ENCODE measurements at places on chromosomes 6 and 20.

- no peak for DNase-seq
These were observed 146.9 kb downstream of the MACROD2 start for GRCh38 chr20:14142171-14142570.

DNA sequence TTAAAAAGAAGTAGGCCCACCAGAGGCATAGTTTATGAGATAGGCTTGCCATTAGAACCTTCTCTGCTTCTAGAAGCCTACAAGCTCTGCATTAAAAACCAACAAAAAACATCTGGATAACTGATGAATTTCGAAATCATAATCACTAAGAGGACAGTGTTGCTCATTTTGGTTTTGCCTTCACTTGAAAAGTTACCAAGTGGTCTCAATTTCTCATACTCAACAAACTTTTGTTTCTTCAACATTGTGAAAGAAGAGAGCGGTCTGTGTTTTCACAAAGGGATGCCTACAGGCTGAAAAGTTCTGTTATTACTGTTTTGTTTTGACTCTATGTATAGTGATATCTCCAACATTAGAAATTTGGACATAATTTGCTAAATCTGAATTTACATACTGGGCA, 98.9 kb downstream of the PDSS2 start:
- no peak for DNase-seq

- peak; percentile 89 for DNase-seq
These were observed 11.5 kb upstream of the CDKN1A start for GRCh38 chr6:36666826-36667591.

DNA sequence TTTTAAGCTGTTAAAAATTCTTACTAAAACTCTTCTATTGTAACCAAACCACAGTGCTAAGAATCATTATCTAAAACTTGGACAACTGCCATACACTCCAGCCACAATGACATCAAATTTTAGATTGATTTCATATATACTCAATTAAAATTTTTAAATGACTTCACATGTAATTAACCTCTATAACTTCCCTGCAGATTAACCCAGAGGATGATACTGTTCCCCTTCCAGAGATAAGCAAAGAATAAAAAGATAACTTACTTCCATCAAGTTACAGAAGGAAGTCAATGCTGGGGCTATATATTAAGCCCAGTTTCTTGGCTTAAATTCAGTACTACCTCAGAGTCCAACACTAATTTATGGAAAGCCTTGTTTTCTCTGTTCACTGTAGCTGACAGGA, 71.3 kb downstream of the ARHGAP18 start:
- no peak for DNase-seq

DNA sequence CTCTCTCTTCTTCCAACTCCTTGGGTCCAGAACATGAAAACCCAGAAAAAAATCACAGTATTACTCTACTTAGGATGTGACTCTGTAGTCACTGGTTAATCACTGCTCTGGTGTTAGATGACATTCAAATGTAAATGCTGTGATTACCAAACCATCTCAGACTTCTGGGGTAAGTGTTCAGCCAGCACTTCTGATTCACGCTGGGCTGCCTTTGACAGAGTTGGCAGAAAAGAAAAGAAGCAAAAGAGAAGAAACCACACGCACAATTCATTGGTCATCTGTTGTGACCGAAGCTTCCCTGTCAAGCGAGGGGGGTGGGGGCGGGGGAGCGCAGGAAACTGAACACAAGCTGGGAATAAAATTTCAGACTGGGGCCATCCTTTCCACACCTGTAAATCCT, 82.7 kb downstream of the PSMG4 start:
- peak; percentile 86 for DNase-seq

- no peak for DNase-seq
These were observed 102.8 kb upstream of the SGK1 start for GRCh38 chr6:134420614-134421181.

GRCh38 chr6:116111552-116112528, 11.2 kb downstream of the NT5DC1 start:
- DNase-seq = no peak

GRCh38 chr6:17519120-17519519, 81.0 kb upstream of the FAM8A1 start:
- no peak for DNase-seq

DNA sequence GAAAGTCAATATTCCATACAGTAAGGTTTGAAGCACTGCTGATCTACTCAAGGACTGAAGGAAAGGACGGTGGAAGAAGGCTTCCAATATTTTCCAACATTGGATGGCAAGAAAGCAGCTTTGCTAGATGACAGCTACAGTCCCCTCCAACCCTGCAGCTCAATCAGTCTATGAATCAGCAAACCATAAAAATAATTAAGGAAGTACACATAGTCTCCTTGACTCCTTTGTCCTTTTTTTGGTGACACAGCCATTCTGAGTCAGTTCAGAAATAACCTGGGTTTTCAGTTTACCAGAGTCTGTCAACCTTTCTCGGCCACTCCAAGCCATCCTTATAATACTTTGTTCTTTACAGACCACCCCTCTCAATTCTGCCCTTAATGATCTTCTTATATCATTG, 232.5 kb downstream of the IBTK start:
- no peak for DNase-seq

- DNase-seq = no peak
These were observed 18.0 kb downstream of the HECA start for GRCh38 chr6:139152892-139153271.

DNA sequence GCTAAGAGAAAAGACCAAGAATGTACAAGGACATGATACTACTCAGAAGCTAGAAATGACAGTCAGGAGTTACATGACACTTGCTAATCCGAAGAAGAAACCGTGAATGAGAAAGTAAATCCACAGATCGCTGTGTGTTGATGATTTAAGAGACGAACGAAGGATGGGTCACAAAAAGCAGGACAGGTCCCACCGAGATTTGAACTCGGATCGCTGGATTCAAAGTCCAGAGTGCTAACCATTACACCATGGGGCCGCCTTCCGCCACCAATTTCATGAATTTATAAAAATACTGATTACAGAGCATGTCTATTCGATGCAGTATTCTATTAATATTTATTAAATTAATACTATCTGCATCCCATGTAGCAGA, 54.0 kb upstream of the BTN3A2 start:
- no peak for DNase-seq

DNA sequence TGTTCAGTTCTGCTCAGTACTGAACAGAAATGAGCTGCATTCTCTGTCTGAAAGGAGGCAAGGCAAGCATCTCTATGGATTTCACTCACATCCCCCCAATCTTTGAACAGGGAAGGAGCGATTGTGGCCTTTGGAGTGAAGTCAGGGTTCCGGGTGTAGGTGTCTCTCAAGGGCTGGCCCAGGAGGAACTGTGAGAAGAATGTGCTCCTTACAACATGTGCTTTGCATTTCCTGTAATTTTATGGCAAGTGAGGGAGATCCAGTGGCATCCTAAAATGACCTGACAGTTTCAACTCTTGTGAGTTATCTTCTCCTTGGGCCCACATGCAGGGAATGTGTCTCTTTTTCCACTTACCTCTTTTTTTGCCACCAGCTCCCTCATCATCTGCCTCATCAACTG, 63.0 kb upstream of the RIN2 start:
- DNase-seq = no peak
